ENCODE measurements at places on chromosomes 2 and 18. TPM values are rescaled to one million over a fixed set of nuclear protein-coding genes. Genes with fewer than 3 reads are reported as not detected.

GRCh38 chr2:95389245-95390119, 13.0 kb upstream of the FAHD2A start:
- DNase-seq = peak; percentile 28

GRCh38 chr2:37501113-37501512, 156.7 kb downstream of the QPCT start:
- no peak for DNase-seq

Gene HOXD12
- total RNA-seq = 0.13 TPM

DNA sequence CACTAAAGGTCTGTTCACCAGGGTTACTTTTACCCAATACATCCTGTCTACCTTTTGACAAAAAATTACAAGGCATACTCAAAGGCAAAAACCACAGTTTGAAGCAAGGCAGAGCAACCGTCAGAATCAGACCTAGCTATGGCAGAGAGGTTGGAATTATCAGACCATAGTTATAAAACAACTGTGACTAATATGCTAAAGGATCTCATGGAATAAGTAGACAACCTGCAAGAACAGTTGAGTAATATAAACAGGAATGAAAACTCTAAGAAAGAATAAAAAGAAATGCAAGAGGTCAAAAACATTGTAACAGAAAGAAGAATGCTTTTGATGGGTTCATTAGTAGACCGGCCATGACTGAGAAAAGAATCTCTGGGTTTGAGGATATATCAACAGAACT, 318.8 kb upstream of the KCNH7 start:
- DNase-seq = no peak

DNA sequence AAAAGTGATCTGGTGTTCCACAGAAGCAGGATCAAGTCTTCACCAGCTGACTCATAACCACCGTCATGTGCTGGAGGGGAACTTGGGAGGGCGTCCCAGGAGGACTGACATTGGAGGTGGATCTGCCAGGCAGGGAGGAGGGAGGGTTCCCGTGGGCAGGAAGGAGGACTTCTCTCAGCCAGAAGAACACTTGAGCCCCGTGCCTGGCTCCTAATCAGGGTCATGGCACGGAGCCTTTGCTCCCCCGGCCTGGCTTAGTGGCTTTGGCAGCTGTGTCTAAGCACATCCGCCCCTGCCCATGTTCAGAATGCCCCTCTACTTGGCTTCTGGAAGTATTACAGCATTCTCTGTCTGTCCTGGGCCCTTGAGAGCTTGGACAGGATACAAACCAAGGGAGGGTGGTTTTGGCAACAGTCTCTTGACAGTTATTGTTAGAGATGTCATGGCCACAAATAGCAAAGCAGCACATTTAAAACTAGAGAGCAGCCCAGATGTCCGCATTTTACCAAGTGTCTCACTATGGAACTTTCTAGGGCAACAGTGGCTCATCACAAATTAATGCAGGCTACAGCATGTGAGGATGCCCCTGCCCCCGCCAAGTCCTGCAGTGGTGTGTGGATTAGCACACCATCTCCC, 11.5 kb downstream of the PPP1R7 start:
- DNase-seq = no peak

Gene LOXHD1
- not detected for total RNA-seq

- no peak for DNase-seq
Observed at GRCh38 chr18:75467281-75467795, 39.8 kb upstream of the SMIM21 start.

GRCh38 chr18:39602131-39602530, 2036.5 kb upstream of the CELF4 start:
- DNase-seq = no peak

DNA sequence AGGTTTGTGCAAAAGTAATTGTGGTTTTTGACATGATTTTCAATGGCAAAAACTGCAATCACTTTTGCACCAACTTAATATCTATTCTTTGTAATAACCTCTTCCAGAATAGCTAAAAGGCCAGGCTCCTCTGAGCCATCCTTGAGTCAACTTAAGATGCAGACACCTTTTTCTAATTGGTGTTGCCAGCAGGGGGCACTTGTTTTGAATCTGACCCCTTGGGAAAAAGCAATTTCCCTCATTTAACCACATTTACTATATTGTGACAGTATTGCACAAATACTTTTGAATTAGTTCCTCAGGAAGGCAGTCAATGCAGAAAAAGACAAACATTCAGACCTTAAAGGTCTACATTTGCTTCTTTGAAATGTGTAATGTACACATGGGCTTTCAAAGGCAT, 78.6 kb upstream of the GALNT5 start:
- no peak for DNase-seq

DNA sequence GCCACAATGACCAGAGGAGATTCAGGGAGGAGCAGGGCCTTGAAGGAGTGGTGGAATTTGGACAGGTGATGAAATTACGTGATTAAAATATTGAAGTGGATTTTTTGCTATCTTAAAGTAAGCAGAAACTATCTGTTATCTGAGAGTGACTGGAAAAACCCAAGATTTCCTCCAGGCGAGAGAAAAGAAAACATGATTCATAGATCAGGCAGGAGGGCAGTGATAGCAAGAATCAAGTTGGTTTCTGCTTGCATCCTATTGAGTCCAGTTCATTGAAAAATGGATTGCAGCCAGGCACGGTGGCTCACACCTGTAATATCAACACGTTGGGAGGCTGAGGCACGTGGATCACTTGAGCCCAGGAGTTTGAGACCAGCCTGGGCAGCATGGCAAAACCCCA, 127.8 kb downstream of the NXPH2 start:
- no peak for DNase-seq

- no peak for DNase-seq
Observed at GRCh38 chr18:29378651-29379136, 1201.8 kb upstream of the CDH2 start.

GRCh38 chr2:238954841-238955591, 107.1 kb downstream of the TWIST2 start:
- DNase-seq = no peak

GRCh38 chr2:25207078-25207545, 38.7 kb upstream of the POMC start:
- no peak for DNase-seq

DNA sequence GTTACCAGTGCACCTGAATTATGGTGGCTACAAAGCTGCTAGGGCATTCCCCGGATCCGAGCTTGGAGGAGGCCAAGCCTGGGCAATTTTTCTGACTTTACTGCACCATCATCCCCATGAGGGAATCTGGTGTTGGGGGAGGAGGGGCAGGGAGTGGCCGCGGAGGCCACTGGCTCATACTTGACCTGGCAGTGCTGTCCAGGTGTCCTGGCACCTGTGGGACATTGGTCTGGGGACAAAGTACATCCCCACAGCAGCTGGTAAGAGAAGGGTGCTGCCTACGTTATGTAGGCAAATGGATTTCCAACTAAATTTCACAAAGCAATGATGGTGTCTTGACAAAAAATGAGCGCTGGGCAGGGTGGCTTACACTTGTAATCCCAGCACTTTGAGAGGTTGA, 48.3 kb downstream of the KLHL29 start:
- no peak for DNase-seq

- DNase-seq = no peak
Observed at GRCh38 chr2:182716650-182716979, 558 bp downstream of the DNAJC10 start.

DNA sequence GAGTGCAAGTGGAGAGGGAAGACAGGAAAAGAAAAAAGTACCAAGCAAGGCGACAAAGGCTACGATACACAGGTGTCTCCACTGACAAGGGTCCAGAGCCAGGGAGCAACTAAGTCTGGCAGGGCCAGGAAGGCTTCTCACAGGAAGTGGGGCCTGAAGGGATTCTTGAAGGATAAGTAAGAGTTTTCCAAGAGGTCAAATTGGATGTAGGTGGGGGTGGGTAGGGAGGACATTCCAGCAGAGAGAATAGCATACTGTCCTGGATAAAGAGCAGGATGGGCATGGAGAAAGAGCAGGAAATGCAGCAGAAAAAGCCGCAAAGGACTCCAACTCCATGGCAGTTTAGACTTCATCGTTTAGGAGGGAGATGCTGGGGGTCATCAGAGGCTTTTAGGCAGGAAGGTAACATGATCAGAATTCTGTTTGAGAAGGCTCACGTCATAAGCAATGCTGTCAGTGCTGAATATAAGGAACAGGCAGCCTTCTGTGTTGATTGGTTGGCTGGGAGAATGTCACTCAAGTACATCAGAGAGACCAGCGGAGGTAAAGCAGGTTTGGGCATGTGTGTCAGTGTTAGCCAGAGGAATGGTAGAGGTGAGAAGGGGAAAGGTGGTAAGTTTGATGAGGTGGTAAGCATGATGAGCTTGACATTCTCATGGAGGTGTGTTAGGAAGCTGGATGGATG, 35.1 kb downstream of the ARHGAP25 start:
- DNase-seq = no peak

GRCh38 chr2:201872591-201872990, 66.3 kb downstream of the CDK15 start:
- DNase-seq = no peak

DNA sequence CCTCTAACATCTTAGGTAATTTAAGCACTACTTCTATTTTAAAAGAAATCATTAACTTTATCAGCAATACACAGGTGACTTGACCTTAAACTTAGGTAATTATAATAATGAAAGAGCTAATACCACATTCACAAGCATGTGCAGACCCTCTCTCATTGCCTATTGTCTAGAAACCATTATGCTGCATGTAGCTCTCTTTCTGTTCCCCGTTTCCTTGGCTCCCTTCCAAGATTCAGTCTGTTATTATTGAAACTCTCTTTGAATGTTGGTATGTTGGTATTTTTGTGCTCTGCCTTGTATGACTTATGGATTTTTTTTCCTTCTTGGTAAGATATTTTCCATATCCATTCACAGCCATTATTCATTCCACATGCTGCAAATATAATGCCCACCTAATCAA, 201.2 kb downstream of the CDCA7 start:
- no peak for DNase-seq

DNA sequence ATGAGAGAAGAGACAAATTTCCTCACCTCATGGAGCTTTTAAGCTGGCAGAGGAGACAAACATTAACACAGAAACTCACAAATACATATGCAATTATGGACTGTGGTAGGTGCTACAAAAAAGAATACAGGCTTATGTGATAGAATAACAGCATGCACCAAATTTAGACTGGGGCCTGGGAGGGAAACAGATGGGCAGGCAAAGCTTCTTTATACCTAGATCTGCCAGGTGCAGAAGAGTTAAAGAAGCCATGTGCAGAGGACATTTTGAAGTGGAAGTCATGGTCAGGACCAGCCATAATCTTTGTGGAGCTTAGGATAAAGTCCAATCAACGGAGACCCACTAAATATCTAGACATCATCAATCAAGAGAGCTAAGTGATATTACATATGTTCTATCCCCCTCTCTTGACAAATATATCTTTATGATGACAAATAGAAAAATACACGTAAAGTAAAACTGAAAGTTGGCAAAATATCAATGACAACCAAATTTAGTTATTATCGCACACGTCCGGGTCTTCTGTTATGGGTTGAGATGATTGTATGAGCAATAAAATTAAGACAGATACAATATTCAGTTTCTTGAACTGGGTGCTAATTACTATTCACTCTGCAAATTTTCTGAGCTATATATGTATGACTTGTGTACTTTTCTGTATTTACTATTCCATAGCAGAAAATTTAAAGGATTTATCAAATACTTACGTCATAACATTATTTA, 44.1 kb downstream of the CD28 start:
- DNase-seq = no peak

Gene KIF5C
- 1.6 TPM for total RNA-seq

Gene DOK1
- total RNA-seq = 6.2 TPM

GRCh38 chr2:61177727-61178549, 15.9 kb downstream of the C2orf74 start:
- DNase-seq = no peak

- no peak for DNase-seq
Observed at GRCh38 chr2:12110481-12110880, 364.0 kb downstream of the LPIN1 start.

DNA sequence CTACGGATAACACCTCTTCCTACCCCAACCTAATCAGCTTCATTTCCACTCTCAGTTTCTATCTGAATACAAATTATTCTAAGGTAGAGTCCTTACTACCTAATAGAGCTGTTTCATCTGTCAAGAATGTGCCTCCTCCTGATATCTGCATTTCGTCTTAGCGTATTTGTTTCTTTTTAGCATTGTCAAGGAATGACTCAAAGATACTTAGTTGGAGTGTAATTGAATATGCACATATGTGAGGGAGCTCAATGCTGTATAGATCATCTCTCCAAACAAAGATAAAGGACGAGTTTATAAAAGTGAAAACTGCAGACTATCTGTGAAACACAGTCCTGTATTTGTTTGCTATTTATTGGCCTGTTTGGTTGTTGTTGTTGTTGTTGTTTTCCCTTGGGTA, 2059.4 kb upstream of the CELF4 start:
- DNase-seq = no peak

Gene KANSL1L
- 10.5 TPM for total RNA-seq

- DNase-seq = no peak
Observed at GRCh38 chr2:100073110-100073509, 69.3 kb downstream of the AFF3 start.

DNA sequence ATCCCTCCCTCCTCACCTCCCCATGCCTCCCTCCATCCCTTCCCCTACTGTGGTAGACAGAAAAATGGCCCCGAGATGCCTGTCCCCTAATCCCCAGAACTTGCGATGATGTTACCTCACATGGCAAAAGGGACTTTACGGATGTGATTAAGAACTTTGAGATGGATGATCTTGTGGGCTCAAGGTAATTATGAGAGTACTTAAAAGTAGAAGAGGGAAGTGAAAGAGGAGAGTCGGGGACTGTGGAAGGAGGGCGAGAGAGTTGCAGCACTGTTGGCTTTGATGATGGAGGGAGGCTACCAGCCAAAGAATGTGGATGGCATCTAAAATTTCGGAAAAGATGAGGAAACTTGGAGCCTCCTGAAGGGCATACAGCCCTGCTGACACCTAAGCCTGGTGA, 66.5 kb downstream of the AGAP1 start:
- no peak for DNase-seq

Gene AAMP
- total RNA-seq = 103 TPM

Gene RNF125
- 0.57 TPM for total RNA-seq

Gene POTEC
- total RNA-seq = not detected

- DNase-seq = no peak
Observed at GRCh38 chr18:36900466-36900865, 71.5 kb downstream of the KIAA1328 start.

Gene IGFBP5
- total RNA-seq = 1.9 TPM

GRCh38 chr2:96245609-96246390, 20.0 kb downstream of the TMEM127 start:
- no peak for DNase-seq

- DNase-seq = no peak
Observed at GRCh38 chr2:96816836-96817702, 1.0 kb downstream of the CNNM3 start.

GRCh38 chr18:49359732-49360444, 100.6 kb downstream of the DYM start:
- no peak for DNase-seq

DNA sequence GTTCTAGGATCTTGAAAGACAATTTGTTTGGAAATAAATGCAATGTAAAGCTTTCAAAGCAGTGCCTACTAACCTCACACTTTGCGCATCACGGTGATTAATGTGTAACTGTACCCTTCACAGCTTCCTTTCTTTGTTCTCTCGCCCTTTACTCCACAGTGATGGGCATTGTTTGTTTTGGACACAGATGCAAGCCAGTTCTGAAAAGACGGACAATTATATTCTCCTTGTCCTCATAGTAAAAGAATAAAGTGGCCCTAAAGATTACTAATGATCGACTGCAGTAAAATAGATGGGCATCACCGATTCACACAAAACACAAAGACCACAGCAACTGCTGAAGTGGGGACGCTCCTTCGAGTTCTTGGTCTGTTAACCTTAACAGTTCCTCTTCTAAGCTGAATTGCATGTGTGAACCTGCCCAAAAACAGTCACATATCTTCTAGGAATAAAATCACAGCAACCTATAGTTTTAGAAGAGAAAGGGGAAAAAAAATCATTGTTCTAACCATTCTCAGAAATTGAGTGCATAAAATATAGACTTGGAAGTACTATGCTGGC, 7.7 kb downstream of the L3MBTL4 start:
- DNase-seq = no peak

Gene CCDC195
- total RNA-seq = not detected

All from Panc1 (cell line).